Chondrocyte (in vitro differentiated cells): ENCODE measurements at places on chromosomes 6 and 20. TPM values are rescaled to one million over a fixed set of nuclear protein-coding genes. Genes with fewer than 3 reads are reported as not detected.

CST4 gene
- not detected in 3 replicates for total RNA-seq

DNA sequence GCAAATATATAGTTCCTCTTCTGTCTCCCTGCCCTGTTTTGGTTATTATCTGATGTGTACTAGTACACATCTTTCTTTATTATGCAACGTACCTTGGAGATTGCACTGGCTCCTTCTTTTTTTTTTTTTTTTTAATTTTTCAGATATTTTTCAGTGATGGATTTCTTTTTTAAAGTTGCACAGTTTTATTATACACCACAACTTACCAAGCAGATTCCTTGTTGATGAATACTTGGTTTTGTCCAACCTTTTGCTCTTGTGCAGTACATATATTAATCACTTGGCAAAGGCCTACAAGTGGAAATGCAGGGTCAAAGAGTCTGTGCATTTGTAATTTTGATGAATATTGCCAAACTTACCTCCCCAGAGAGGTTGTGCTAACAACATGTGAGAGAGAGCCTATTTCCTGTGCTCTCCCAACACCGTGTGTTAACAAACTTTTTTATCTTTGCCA is 50.1 kb upstream of the RNF24 start:
- H3K27me3 ChIP-seq: no peaks in the 10 kb centered on the region
- no peak for DNase-seq
- H3K4me3 ChIP-seq: peak overlapping the region; percentile 18

LINC00237 gene
- not detected in 3 replicates for total RNA-seq

GRCh38 chr6:3294921-3295871 is 36.4 kb downstream of the PSMG4 start:
- DNase-seq: peak; percentile 70
- H3K36me3 ChIP-seq: peaks cover 12% of the 10 kb centered on the region
- no peaks in the 10 kb centered on the region for H3K27me3 ChIP-seq
- peaks cover 6% of the 10 kb centered on the region for H3K4me1 ChIP-seq
- no peak overlapping the region for H3K4me3 ChIP-seq

CAPN11 gene
- 0.07 TPM in 1 of 3 replicates, not detected in the others for total RNA-seq

OPN5 gene
- total RNA-seq: not detected in 3 replicates

DNA sequence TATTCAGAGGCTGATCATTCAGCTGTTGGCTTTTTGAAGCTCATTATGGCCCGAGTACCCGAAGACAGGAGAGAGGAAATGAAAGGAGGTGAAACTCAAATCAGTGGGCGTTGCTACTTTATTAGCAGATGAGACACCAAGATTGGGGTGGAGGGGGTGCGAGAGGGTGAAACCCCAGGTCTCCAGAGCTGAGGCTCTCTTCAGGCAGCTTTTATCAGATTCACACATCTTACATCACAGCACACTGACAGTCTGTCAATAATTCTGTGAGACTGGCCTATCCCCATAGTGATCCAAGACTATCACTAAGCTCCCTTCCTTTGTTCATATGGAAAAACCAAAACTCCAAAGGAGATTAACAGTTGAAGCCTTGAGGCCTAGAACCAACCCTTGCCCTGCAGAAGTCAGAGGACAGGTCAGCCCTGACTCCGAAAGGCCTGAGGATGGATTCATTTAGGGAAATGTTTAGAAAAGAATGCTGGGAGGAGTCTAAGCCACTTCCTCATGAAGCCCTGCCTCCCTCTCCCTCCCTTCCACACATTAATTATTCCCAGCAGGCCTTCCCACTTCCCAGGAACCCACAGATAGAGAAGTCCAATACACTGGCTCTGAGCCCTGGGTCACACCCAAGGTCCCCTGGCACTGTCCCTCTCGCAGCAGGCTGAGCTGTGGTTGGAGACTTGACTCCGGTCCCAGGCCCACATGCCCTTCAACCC is 23.2 kb downstream of the TRERF1 start:
- peaks cover 6% of the 10 kb centered on the region for H3K4me1 ChIP-seq
- H3K36me3 ChIP-seq: peaks cover 5% of the 10 kb centered on the region
- no peak overlapping the region for H3K27ac ChIP-seq

GRCh38 chr6:26389349-26389894 is 6.5 kb downstream of the BTN2A2 start:
- H3K36me3 ChIP-seq: peaks cover 14% of the 10 kb centered on the region
- peak overlapping the region; percentile 74 for H3K27ac ChIP-seq
- peaks cover 44% of the 10 kb centered on the region for H3K4me1 ChIP-seq

DNA sequence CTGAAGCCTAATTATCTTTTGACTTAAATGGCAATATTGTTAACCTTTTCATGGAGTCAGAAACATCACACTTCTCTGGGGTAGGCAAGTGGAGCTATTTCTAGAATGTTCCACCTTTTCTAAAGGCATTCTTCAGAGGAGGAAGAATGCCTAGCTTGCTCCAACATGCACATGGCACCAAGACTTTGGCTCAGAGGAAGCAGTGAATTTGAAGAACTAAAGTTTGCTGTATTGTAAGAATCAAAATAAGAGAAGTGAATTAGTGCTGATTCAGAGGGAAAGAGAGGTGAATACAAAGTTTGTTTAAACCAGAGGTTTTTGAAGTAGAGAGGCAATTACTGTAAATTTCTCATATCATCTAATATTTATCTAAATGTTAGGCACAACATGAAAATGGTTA is 92.2 kb downstream of the SOBP start:
- no peaks in the 10 kb centered on the region for H3K27me3 ChIP-seq
- DNase-seq: no peak
- no peak overlapping the region for H3K27ac ChIP-seq
- H3K4me3 ChIP-seq: no peak overlapping the region
- peaks cover 3% of the 10 kb centered on the region for H3K4me1 ChIP-seq

DNA sequence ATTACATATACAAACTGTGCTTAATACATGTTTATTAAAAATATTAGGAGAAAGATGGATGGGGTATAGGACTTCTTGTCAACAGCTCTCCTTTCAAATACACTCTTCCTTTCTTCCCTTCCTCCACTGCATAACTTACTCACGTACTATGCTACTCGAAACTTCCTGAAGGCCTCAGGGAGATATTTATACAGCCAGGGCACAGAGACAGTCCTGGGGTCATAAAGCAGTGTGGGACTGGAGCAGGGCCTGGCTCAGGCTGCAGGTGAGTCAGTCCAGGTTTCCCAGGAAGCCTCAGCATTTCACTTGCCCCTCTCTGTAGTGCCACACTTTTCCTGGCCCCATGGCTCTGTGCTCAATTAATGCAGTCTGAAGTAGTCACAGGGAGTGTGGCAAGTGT is 157.0 kb downstream of the UBE3D start:
- H3K4me3 ChIP-seq: no peak overlapping the region
- H3K27ac ChIP-seq: no peak overlapping the region
- no peaks in the 10 kb centered on the region for H3K36me3 ChIP-seq
- H3K4me1 ChIP-seq: peaks cover 46% of the 10 kb centered on the region

DNA sequence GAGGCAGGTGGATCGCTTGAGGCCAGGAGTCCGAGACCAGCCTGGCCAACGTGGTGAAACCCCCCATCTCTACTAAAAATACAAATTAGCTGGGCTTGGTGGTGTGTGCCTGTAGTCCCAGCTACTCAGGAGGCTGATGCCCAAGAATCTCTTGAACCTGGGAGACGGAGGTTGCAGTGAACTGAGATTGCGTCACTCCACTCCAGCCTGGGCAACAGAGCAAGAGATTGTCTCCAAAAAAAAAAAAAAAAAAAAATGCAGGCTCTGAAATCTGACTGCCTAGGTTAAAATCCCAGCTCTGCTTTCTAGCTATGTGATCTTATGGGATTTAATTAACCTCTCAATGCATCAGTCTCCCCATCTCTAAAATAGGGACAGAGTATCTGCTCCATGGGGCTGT is 3.3 kb upstream of the TMEM217 start:
- H3K27ac ChIP-seq: no peak overlapping the region
- H3K36me3 ChIP-seq: peaks cover 2% of the 10 kb centered on the region
- no peak overlapping the region for H3K4me3 ChIP-seq
- no peaks in the 10 kb centered on the region for H3K27me3 ChIP-seq
- no peak for DNase-seq

- peaks cover 22% of the 10 kb centered on the region for H3K4me1 ChIP-seq
- H3K27me3 ChIP-seq: no peaks in the 10 kb centered on the region
- peak overlapping the region; percentile 97 for H3K27ac ChIP-seq
- no peak for DNase-seq
These were observed 45.8 kb upstream of the PNRC1 start for GRCh38 chr6:89034586-89035251.

FAM217A gene
- total RNA-seq: not detected in 3 replicates

DNA sequence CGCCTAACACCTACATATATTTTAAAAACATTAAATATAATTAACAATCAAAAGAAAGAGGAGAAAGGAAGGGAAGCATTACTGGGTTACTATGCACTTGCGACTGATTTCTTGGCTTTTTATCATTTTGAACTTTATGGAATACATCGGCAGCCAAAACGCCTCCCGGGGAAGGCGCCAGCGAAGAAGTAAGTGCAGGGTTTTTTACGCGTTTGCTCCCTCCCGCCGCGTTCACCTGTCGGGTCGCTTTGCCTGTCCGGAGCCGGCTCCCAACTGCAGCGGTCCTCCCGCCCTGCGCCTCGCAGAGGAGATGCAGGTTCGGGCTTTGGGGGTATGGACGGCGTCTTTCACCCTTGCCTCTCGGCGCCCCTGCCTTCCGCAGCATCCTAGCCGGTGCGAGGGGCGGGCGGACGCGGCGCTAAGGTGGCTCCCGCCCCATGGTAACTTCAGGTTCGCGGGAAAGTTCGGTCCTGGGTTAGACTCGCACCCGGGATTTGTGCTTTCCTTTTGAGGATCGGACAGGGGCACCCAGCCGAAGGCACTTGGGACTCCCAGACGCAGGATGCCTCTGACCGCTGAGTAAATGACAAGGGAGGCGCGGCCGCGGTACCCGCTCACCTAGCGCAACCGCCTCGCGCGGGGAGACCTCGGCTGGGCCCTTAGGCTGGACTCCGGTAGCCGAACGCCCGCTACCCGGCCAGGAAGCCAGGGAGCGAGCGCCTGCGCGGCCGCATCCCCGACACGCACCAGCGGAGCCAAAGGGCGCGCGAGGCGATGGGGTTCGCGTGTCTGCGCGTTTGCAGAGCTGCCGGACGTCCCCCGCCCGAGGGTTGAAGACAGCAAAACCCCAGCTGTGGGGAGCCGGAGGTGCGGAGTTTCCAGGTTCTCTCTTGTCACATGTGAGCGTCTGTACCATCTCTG is 891 bp downstream of the RSPO3 start:
- peaks cover 23% of the 10 kb centered on the region for H3K4me1 ChIP-seq
- peak; percentile 89 for DNase-seq
- peaks cover 55% of the 10 kb centered on the region for H3K27me3 ChIP-seq
- no peak overlapping the region for H3K27ac ChIP-seq
- H3K4me3 ChIP-seq: peak overlapping the region; percentile 77

DNA sequence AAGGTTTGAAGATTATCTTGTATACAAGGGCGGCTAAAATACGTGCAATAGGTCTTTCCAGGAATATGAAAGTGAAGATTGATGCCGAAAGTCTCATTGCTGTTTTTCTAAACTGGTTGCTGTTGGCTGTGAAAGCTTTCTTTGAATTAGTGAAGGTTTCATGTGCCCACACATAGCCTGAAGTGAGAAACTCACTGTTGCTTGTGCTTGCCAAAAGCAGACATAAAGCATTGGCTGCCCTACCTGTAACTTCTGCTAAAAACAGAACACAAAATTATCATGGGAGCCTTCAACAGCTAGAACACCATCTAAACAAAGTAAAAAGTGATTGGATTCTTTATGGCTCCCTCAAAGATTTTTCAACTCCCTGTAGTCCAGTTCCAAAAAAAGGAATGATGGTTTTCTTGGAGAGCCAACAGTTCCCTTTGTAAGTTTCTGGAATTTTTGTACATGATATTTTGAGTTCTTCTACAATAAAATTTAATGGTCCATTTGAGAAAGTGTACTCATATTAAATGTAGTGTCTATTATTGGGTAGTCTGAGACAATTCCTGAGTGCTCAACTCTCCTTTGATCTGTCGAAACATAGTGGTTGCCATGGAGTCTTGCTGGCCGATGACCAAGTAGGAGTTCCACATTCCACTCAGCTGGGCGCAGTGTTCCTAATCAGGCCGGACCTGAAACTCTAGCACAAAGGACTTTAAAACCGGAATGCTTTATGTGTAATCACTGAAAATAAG is 68.5 kb downstream of the PLEKHG1 start:
- no peak for DNase-seq
- H3K27me3 ChIP-seq: no peaks in the 10 kb centered on the region
- peak overlapping the region; percentile 52 for H3K27ac ChIP-seq
- H3K36me3 ChIP-seq: peaks cover under 1% of the 10 kb centered on the region
- no peak overlapping the region for H3K4me3 ChIP-seq

- no peak overlapping the region for H3K27ac ChIP-seq
- peaks cover 8% of the 10 kb centered on the region for H3K36me3 ChIP-seq
- H3K4me1 ChIP-seq: peaks cover 20% of the 10 kb centered on the region
- no peaks in the 10 kb centered on the region for H3K27me3 ChIP-seq
- H3K4me3 ChIP-seq: no peak overlapping the region
These were observed 93.7 kb downstream of the MYO6 start for GRCh38 chr6:75842732-75843131.

WFDC10B gene
- total RNA-seq: not detected in 3 replicates

SCAND1 gene
- total RNA-seq: 54.4 to 58.1 TPM (median 54.5 TPM) in 3 replicates

PKIB gene
- 42.1 to 50.9 TPM (median 44.3 TPM) in 3 replicates for total RNA-seq

DNA sequence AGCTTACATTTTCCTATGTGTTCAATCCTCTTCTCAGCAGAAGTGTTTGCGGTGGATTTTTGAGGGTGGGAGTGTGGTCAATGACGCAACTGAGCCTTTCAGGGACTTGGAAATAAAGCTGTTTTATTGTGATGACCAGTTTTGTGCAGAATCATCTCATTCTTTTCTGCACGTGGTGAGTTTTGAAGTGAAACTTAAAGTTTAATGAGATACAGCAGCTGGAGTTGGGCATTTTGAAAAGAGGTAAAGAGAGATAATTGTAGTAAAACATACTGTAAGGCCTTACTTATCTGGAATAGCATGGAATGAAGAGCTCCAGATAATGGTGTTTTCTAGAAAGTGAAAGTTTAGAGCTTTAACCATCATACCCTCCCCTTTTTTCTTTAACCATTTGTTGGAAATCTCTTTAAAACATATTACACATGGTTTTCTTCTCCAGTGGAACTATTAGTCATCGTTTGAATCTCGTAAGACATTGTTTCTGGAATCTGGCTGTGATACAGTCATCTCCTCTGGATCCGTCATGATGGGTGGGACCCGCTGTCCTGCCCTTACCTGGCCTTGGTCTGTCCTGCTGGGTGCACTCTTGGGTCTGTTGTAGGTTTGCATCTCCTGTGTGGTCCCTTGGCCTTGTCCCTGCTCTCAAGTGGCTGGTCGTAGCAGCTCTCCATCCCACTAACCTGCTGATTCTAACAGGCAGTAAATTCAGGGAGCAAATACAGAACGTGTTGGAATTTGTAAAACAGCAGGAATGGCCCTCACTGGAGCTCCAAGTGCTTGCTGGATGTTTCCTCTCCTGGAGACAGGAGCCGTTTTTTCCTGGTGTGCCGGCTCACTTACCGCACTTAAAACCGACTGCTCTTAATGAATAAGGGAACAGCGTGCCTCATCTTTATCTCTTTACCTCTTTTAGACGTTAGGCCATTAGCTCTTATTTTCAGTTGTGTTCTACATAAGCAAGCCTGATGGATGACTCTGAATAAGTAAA is 29.8 kb downstream of the UST start:
- peaks cover 32% of the 10 kb centered on the region for H3K4me1 ChIP-seq
- no peak for DNase-seq
- H3K27ac ChIP-seq: peak overlapping the region; percentile 72
- H3K27me3 ChIP-seq: no peaks in the 10 kb centered on the region

ADGRF4 gene
- not detected in 3 replicates for total RNA-seq

ARMH2 gene
- not detected in 3 replicates for total RNA-seq

GRCh38 chr20:49660912-49661311 is 52.8 kb downstream of the B4GALT5 start:
- H3K4me3 ChIP-seq: no peak overlapping the region
- peaks cover 5% of the 10 kb centered on the region for H3K36me3 ChIP-seq
- H3K27ac ChIP-seq: no peak overlapping the region
- H3K4me1 ChIP-seq: peaks cover 29% of the 10 kb centered on the region
